Activated CD4-positive, alpha-beta T cell treated with anti-CD3 and anti-CD28 coated beads for 24 hours (primary cell): ENCODE measurements at places on chromosomes 5 and 9.

- DNase-seq, result no peak
Measured at GRCh38 chr9:21803649-21804048, 1.2 kb downstream of the MTAP start.

DNA sequence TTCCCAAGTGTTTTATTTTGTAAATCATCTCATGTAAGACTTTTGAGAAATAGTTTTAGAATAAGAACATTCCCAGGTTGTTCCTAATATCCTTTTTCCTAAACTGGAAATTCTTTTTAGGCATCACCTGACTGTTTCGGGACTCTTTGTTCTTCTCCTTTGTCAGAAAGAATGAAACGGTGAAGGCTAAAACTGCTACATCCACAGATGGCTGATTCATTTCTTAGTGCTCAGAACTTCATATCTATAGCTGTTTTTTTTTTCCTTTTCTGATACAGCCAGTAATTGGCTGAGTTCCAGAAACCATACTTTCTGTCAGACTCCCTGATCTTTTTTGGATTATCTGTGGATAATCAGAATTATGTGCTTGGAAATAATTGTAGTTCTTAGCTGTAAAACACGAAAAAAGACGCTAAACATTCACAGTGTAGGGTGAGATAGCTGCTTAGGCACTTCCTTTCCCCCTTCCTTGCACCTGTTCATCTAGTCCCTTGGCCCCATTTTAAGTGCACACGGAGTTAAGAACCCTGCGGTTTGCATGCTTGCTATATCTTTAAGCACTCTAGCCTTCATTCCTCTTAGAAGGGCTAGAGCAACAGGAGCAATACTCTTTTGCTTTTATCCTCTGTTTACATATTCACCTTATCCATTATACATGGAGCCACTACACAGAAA lies 283.9 kb downstream of the PJA2 start:
- no peak for DNase-seq

DNA sequence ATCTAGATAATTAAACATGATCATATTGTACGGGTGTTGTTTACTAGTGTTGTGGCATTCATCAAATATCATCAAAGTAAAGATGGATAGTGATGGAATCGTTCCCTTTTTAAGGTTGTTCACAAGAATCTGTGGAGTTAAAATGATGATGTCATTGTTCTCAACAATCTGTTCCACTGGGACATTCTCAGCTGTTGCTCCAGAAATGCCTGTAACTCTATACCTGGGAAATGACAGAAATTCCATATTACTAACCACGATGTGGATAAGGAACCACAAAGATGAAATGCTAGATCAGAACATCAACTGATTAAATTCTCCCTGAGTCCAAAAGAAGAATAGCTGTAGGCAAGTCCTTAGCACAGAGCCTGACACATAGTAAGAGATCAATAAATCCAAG lies 38.0 kb downstream of the RIGI start:
- DNase-seq, result no peak

DNA sequence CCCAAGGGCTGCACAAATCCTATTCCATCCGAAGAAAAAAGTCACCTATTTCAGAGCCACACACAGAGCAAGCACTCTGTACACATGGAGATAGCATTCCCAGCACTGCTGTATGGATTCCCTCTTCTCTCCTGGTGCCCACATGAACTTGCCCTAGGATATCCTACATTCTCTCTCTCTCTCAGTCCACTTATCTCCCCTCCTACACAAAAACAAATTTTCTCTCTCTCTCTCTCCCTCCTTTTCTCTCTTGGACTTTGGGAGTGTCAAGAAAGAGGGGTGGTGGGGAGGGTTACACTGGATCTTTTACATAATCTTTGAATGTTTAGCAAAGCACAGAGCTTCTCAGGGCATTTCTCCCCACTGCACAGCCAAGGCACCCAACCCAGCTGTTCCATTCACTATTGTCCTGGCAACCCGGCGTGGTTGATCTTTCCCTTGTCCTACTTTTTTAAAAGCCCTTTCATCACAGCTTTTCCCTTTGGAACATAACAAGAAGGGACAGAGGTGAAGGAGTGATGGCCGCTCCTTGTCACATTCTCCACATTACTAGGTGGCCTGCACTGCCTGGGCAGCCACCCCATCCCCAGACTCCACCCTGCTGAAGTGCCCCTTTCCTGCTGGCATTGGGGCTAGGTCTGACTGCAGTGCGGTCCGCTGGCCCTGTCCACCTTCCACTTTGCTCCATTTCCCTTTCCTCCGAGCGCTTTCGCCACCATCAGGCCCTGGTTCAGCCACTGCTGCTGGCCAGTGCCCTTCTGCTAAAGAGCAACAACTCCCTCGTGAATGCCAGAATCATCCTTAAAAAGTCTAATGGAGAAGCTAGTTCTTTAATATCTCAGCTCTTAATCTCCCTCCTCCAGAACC lies 22.2 kb upstream of the SLC1A3 start:
- DNase-seq, result no peak

- no peak for DNase-seq
Measured at GRCh38 chr5:108233617-108234155, 148.2 kb downstream of the FBXL17 start.

DNA sequence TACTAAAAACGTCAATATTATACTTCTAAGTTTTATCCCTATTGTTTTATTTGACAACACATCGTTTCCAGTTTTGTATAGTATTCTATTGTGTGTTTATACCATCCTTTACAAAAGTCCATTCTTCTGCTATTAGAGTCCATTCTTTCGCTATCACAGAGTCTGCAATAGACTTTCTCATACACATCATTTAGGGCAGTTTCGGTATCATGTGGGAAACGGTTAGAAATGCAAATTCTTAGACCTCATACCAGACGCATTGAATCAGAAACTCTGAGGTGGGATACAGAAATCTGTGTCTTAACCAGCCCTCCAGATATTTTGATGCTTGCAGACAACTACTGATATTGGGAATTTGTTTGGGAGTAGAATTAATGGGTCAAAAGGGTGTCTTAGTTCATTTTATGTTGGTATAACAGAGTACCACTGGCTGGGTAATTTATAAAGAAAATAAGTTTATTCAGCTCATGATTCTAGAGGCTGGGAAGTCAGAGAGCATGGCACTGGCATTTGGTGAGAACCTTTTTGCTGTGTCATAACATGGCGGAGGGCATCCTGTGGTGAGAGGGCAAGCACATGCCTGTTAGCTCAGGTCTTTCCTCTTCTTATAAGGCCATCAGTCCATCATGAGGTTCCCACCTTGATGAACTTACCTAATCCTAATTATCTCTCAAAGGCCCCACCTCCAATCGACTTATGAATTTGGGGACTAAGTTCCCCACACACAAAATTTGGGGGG lies 21.1 kb downstream of the CARTPT start:
- no peak for DNase-seq

GRCh38 chr9:88464851-88465250 lies 70.1 kb upstream of the NXNL2 start:
- no peak for DNase-seq

DNA sequence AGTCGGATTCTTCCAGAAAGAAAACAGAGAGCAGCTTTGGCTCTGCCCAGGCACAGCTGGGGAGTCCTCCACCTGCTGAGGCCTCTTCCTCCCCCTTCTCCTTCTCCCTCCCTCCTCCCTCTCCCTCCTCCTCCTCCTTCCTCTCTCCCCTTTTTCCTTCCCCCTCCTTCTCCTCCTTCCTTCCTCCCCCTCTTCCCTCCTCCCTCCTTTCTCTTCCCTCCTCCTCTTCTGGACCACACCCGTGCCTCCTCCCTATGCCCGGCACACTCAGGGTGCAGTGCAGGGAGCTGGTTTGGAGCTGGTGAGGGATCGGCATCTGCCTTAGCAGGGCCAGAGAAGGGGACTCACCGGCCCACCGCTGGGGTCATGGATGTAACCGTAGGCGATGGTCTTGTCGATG lies 30.2 kb downstream of the DBH start:
- no peak for DNase-seq

- DNase-seq, result no peak
Measured at GRCh38 chr5:111668477-111669414, 88.2 kb downstream of the NREP start.

GRCh38 chr5:142841511-142842265 lies 71.5 kb downstream of the ARHGAP26 start:
- no peak for DNase-seq
